Esophagus (tissue), 2 donors: ENCODE measurements at places on chromosomes 4 and X. TPM values are rescaled to one million over a fixed set of nuclear protein-coding genes. Genes with fewer than 3 reads are reported as not detected.

CT45A10 gene
- not detected for polyA plus RNA-seq

SULT1E1 gene
- 0.35 TPM for polyA plus RNA-seq

FATE1 gene
- not detected for polyA plus RNA-seq

ASB12 gene
- 0.18 TPM for polyA plus RNA-seq

TBX22 gene
- not detected for polyA plus RNA-seq

PRSS12 gene
- polyA plus RNA-seq, result 4.1 TPM

GAGE2A gene
- polyA plus RNA-seq, result not detected

FABP2 gene
- polyA plus RNA-seq, result not detected

TTC29 gene
- not detected for polyA plus RNA-seq

PCDH11X gene
- 0.02 TPM for polyA plus RNA-seq

TCEANC gene
- 1.2 TPM for polyA plus RNA-seq

TRMT44 gene
- polyA plus RNA-seq, result 15.6 TPM

SLC49A3 gene
- polyA plus RNA-seq, result 3.8 TPM

CCKAR gene
- polyA plus RNA-seq, result not detected

MAP3K15 gene
- 0.06 TPM for polyA plus RNA-seq

HSFX1 gene
- 0.51 TPM for polyA plus RNA-seq

SNCA gene
- 7.4 TPM for polyA plus RNA-seq

TSPAN5 gene
- 8.8 TPM for polyA plus RNA-seq

OTUD6A gene
- polyA plus RNA-seq, result not detected

SERTM2 gene
- polyA plus RNA-seq, result not detected

IL21 gene
- not detected for polyA plus RNA-seq

POU4F2 gene
- not detected for polyA plus RNA-seq

CWH43 gene
- 19.3 TPM for polyA plus RNA-seq

PTCHD1 gene
- polyA plus RNA-seq, result 0.16 TPM

SUV39H1 gene
- 5.6 TPM for polyA plus RNA-seq

FAM53A gene
- 1.3 TPM for polyA plus RNA-seq

TMSB15A gene
- 0.36 TPM for polyA plus RNA-seq

ARMCX4 gene
- 3.3 TPM for polyA plus RNA-seq

HCCS gene
- 7.4 TPM for polyA plus RNA-seq

ATP2B3 gene
- polyA plus RNA-seq, result not detected

MAGEA1 gene
- not detected for polyA plus RNA-seq

ZNF275 gene
- 1.6 TPM for polyA plus RNA-seq

STK32B gene
- polyA plus RNA-seq, result 0.24 TPM

CNGA1 gene
- 8.8 TPM for polyA plus RNA-seq

APELA gene
- 0.05 TPM for polyA plus RNA-seq

PDCL2 gene
- 0.39 TPM for polyA plus RNA-seq

NDST4 gene
- polyA plus RNA-seq, result not detected

SLC9B1 gene
- 0.18 TPM for polyA plus RNA-seq

HELT gene
- polyA plus RNA-seq, result not detected

IL2 gene
- not detected for polyA plus RNA-seq

GYPB gene
- not detected for polyA plus RNA-seq
